H7 (cell line): ENCODE measurements at places on chromosomes 5 and 9.

DNA sequence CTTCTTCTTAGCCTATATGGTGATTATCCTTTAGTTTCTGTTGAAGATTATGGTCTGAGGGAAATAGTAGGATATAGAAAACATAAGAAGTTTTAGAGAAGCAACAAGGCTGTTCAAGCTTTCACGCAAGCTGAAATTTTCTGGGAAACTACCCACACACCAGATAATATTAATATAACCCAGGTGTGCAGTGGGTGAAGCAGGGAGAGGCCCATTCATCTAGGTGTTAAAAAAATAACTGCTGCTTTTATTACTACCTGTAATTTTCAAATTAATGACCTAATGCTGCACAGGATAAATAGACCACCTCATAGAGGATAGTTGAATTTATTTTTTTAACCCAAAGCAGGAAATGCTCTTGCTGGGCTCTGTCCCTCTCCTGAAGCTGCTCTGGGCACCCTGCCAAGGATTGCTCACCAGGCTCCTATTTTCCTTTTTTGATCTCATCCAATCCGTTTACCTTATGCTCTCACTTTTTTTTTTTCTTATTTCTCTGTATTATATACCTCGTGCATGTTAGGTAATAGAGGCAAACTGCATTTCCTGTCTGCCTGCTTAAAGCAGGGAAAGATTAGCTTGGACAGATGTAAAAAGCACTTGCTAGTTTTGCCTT is 124.3 kb upstream of the SLC12A2 start:
- DNase-seq, result no peak

DNA sequence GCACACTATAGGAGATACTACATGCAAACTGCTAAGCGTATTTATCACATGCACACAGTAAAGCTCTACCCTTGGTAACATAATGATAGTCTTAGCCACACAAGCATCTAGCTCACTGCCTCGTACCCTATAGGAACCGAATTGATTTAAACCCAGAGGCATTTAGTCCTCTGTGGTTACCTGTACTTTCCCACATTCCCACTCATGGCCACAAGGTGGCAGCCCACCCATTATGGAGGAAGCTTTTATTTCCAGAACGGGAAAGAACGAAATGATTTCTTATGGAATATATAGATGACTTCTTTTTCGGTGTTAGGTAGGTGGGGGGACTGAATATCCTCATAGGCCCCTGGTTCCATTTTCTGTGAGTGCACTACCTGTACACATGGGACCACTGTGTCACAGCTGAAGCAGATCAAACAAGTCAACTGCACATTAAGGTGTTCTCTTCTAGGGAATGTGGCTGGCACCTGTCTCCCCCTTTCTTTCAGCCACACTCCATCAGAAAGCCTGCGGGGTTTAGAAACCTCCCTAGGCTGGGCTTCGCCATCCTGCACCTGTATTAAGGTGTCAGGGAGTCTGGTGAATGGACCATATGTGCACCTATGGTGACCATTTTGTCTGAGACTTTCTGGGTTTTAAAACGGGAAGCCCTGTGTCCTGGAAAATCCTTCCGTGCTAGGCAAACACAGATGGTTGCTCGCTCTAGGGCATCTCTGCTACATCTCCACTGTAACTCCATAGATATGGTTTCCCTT is 313.2 kb downstream of the SLIT3 start:
- peak; percentile 72 for DNase-seq

DNA sequence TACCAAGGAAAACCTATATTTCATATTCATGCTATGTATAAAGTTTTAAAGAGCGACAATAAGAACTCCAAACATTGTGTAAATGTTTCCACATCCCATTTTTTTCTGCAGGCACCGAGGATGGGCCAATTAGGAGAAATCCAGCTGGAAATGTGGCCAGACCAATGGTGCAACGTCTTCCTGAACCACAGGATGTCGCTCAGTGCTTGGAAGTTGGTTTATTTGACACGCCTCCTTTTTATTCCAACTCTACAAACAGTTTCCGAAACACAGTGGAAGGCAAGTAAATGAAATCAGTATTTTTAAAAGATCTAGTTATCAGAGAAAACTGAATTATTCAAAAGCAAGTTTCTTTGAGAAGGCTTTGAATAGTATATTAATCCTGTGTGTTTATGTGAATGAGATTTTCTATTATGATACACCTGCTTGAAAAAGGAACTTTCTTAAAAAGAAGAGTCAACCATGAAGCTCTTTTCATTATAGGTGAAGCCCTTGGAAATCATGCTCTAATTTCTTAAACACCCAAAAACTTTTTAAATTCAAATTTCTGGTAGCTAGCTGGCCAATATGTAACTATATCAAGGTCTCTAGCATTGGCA is 9.1 kb downstream of the TYRP1 start:
- DNase-seq, result peak; percentile 5

- no peak for DNase-seq
These were observed 483.9 kb upstream of the KLF4 start for GRCh38 chr9:107973451-107973850.

DNA sequence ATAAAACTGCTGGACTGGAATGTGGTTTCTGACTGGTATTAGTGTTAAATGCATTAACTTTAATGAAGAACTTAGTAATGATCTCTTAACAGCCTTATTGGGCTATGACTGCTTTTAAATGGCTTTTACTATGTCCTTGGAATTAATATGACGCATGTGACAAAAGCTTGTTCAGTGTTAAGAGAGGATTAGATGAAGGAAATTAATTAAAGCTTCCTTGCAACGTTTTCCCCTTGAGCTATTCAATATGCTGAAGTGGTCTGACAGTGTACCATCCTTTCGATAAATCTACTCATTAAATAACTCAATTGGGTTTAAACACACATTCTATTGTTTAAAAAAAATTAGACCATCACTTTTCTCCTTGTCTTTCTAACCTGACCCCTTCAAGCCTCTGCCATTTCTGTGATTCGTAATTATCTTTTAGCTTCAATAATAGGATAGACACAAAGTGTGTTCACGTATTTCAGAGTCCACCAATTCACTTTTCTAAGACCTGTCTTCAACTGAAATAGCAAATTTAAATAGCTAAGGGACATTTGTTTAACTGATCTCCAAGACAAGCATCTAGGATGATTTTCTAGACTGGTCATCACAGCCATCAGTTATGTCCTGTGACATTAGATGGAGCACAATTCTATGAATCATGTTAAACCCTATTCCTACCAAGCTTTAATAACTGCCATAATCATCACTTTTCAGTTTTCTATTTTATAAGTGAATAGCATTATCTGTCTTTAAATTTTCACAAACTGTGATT is 1258.0 kb upstream of the CDH9 start:
- DNase-seq, result no peak

GRCh38 chr5:156815988-156816599 is 34.0 kb upstream of the PPP1R2B start:
- peak; percentile 68 for DNase-seq

DNA sequence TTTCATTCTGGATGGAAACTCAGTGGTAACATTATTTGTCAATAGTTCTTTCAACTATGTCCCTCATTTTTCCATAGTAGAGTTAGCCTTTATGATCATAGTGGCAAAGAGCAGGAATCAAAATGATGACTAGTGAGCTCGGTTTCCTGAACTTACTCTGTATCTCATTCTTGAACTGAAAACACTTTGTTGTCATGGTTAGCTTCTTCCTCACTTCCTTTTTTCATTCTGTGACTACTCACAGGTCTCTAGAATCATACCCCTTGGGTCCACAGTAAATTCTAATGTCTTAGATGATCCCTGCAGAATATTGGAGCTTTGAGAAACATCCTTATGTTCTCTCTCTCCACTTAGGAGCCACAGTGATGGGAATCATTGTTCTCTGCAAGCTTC is 29.4 kb upstream of the RECK start:
- DNase-seq, result no peak

GRCh38 chr5:154211641-154212390 is 21.3 kb downstream of the GALNT10 start:
- no peak for DNase-seq

DNA sequence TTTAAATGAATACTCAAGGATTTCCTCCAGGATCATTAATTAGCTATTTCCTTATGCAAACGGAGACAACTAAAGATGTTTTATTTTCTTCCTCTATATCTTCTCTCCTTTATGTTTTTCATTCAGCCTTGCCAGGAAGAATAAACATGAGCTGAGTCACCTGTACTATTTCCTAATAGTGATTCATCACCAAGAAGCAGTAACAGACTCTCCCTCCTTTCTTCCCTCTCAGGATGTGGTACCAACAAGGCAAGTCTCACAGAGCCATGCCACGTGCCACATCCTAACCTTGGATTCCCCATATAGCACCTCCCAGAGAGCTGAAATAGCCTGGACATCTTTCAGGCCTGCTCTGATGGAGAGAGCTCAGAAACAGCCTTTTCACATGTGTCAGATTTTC is 758.6 kb upstream of the DMAC1 start:
- DNase-seq, result no peak

GRCh38 chr9:134887686-134888602 is 7.3 kb downstream of the FCN2 start:
- DNase-seq, result peak; percentile 40

DNA sequence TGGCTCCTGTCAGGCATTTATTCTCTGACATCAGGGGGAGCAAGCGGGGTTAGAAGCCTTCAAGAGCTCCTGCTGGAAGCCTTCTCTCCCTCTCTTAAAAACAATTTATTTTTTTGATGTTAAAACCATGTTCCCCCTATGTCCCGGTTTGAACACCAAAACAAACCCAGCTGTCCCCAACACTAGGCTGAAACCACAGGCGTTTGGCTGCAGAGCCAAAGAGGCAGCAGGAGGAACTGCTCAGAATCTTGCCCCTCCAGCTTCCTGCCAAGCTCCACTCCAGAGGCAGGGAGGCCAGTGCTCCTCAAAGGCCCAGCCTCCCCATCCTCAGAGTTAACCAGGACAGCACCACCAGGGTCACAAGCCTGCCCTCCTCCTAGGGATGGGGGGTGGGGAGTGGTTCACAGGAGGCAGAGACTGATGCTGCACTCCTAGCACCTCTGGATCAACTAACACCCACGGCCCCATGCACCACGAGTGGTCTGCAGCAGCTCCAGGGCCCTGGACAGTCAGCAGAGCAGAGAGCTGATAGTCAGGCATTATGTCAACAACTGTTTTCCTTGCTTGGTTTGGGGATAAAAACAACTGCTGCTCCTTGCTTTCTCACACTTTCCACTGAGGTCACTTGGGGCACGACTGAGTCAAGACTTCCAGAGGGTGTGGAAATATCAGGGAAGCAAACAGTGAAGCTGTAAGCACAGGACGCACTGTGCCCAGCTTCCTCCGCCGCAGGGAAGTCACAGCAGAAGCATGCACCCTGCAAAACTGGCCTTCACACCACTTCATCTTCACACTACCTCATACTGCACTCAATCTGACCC is 96.5 kb upstream of the ADRA1B start:
- DNase-seq, result no peak

GRCh38 chr9:100670719-100671118 is 92.8 kb downstream of the CAVIN4 start:
- DNase-seq, result no peak

- DNase-seq, result no peak
These were observed 343.1 kb downstream of the BRINP1 start for GRCh38 chr9:119026120-119026519.

DNA sequence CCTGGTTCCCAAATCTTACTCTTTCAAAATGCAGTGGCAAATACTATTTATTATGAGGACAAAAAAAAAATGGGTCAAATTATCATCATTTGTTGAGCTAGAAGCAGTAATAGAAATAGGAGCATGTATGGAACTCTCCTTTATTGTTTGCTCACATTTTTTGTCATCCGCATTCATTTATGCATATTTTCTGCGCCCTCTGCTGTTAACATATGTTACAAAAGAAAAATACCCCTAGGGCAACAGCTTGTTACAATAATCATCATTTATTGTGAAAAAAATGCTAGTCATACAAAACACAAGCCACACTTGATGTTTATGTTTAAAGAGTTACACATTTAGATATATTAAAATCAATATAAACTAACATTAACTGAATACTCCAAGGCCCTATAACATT is 328.2 kb downstream of the TUSC1 start:
- no peak for DNase-seq

DNA sequence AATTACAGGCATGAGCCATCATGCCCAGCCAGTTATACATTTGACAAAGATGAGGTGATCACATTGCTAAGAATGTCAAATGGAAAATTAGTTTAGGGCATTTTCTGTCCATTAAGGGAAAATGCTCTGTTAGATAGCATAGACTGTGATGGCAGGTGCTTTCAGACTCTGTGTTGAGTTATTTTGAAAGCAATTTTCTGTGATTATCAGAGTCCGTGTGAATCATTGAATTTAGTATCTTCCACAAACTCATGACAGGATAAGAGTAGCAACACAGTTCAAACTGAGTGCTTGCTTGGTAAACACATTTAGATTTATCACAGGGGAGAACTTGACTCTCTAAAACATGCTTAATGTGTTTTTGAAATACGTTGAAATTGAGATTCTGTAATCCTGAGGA is 69.0 kb downstream of the GAPVD1 start:
- DNase-seq, result no peak

DNA sequence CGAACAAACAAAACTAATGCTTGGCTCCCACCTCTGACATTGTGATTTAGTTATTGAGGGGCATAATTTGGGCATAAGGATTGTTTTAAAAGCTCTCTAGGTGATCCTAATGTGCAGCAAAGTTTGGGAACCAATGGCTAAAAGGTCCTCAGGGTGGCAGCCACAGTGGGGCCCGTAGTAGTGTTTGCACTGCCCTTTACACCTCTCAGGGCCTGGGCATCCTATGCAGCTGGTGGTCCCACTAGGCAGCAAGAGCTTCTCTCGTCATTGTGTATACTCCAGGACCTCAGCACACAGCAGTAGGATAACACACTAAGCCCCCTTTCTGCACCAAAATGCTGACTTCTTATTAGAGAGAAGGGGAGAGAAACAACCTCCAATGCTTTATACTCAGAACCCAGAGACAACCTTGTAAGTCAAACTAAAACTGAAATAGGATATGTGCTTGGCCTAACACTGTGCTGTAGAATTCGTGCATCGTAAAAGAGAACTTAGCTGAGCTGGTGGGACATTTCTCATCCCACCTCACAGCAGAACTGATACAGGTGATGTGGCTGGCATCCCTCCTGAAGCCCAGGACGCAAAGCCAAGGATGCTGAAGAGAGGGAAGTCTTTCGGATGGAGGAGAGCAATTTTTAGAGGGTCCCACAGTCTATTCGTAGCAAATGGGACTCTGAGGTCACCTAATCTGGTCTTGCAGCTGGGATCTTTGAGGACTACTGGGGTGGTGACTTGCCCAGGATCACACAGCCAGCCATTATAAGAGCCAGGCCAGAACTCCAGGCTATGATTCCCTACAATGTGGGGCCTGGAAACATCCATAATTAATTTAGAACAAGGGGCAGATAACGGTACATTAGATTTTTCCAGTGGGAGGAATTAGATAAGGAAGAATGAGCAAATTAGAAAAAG is 1.2 kb downstream of the GLRX start:
- no peak for DNase-seq

- DNase-seq, result no peak
These were observed 33.1 kb downstream of the SH3GL2 start for GRCh38 chr9:17611917-17612316.

- DNase-seq, result no peak
These were observed 27.2 kb downstream of the ENC1 start for GRCh38 chr5:74613283-74613682.

- DNase-seq, result no peak
These were observed 31.7 kb downstream of the BASP1 start for GRCh38 chr5:17249029-17249634.
